DMS53 (cell line): ENCODE measurements at places on chromosomes 7 and 10.

DNA sequence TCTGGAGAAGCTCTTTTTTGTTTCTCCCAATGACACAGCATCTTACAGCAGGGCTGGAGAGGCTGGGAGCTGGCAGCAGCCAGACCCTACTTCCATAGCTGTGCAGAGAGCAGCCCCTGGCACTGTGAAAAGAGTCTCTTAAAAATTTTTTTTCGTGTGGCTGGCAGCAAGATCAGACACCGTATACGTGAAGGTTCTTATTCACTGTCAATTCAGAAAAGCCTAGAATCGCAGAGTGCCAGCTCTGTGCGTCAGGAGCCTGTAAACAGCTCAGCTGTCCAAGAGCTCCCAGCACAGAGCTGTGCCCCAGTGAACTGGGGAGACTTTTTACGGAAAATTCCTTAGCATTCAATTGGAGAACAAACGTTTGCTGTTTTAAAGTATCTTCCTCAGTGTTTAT is 6.5 kb downstream of the BAG3 start:
- DNase-seq: peak; percentile 57

DNA sequence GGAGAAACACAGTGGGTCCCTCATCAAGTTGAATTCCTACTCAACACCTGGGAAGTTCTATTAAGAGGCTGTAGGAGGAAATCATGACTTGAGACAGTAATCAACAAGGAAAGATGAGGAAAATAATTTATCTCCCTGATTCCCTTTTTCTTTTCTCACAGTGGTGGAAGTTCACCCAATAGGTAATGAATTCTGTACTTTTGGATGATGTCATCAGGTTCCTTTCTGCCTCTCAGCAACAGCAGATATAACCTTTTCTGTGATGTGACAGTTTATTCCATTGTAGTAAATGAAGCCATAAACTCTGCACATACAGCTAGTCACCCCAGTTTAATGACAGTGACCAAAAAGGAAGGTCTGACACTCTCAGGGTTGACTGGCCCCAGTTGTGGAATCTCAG is 1265.0 kb downstream of the NXPH1 start:
- no peak for DNase-seq

- no peak for DNase-seq
These were observed 12.4 kb downstream of the POLL start for GRCh38 chr10:101575580-101576210.

- no peak for DNase-seq
These were observed 8.8 kb downstream of the ITGB1 start for GRCh38 chr10:32949221-32949678.

GRCh38 chr10:48770561-48771089 is 86.0 kb downstream of the WDFY4 start:
- no peak for DNase-seq

- peak; percentile 87 for DNase-seq
These were observed 290.7 kb downstream of the CCDC3 start for GRCh38 chr10:12710594-12711349.

DNA sequence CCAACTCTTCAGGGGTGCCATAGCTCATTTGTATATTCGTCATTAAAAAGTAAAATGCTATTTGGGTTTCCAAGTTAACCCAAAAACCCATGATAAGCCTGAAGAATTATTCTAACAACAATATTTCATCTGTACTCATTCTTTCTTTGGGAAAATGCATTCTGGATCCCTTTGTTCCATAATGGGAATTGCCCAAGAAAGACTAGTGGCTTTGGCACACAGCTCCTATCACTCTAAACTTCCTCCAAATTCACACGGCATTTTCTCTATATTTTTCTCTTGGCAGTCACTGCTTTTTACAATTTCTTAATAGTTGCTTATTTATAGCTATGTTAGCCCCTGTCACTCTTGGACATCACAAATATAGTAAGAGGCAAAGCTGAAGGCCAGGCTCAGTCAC is 29.1 kb downstream of the CHCHD3 start:
- no peak for DNase-seq

- DNase-seq: peak; percentile 77
These were observed 1.0 kb downstream of the GNB2 start for GRCh38 chr7:100674411-100675104.

- DNase-seq: no peak
These were observed 72.2 kb downstream of the MAPK8 start for GRCh38 chr10:48378675-48379074.

DNA sequence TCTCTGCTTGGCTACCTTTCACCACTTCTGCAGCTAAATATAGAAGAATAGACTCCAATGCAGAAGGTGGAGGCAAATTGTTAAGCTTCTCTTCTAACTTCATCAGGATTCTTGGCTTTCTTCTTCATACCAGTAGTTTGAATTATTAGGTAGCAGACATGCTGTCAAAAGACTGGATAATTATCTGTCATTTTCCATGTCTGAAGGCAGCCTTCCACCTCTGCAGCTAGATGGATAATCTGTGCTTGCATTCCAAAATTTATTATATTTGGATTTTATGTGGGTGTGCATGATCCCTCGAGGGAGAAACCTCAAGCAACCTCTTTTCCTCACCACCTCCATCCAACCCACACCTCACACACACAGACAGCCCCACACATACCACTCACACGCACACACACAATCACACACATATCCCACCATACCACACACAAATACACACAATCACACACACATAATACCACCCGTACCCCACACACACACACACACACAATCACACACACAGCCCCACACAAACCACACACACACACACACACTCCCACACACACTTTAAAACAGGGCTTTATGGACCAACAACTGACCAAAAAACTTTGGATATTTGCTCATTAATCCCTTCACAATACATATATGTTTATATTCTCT is 145.0 kb downstream of the C7orf25 start:
- DNase-seq: no peak

- DNase-seq: no peak
These were observed 46.2 kb downstream of the ZNF277 start for GRCh38 chr7:112252691-112253090.

DNA sequence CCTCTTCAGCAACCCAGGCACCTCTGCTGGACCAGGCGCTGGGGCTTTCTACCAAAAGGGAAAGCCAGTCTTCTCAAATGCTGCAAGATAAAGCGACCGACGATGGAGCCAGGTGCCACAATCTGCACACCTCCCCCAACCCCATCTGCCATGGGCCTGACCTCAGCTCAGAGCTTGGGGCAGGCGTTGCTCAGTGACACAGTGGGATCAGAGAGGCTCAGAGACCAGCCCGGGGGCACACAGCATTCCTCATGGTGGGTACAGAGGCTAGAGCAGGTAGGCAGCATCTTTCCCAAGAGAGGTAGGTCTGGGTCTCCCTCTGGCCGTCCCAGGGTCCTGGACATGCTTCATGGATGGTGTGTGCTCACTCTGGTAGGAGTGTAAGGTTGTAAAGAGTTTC is 56.3 kb downstream of the ZMIZ1 start:
- no peak for DNase-seq

GRCh38 chr7:45626441-45627430 is 52.6 kb downstream of the ADCY1 start:
- no peak for DNase-seq

- DNase-seq: peak; percentile 44
These were observed 45.0 kb downstream of the TNS3 start for GRCh38 chr7:47536661-47537611.
